ENCODE measurements at places on chromosomes 6 and 20.

- DNase-seq: no peak
Measured at GRCh38 chr6:13453771-13454251, 33.6 kb downstream of the GFOD1 start.

GRCh38 chr6:72824833-72825232, 203.0 kb downstream of the KCNQ5 start:
- no peak for DNase-seq

GRCh38 chr20:57350081-57350710, 859 bp upstream of the RAE1 start:
- peak; percentile 7 for DNase-seq

DNA sequence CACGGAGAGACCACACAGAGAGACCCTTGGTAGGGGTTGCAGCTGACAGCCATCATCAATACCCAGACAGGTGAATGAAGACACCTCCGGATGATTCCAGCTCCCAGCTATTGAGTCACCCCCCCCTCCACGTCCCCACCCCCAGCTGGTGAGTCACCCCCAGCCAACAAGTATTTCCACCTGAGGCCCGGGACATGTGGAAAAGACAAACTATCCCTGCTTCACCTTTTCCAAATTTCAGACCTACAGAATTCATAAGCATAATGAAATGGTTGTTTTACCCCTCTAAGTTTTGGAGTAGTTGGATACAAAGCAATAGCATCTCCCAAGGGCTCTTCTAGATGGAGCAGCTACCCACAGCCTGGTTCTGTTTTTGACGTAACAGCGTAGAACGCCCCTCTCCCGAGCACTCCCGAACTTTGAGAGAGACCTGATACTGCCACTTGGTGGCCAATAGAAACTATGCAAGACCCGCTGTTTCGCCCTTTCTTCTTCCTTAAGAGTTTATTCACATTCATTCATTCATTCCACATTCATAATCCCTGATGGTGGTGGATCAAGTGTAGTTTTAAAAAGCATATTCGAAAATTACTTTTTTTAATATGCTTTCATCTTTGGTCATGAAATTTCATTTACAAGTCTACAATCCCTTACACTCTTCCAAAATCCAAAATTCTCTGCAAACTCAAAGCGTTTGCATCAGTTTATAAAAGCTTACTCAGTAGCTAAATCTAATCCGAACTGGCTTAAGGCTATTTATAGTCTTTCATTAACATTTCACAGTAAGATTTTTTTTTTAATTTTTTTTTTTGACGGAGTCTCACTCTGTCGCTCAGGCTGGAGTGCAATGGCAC, 15.1 kb upstream of the PPP1R16B start:
- peak; percentile 81 for DNase-seq

DNA sequence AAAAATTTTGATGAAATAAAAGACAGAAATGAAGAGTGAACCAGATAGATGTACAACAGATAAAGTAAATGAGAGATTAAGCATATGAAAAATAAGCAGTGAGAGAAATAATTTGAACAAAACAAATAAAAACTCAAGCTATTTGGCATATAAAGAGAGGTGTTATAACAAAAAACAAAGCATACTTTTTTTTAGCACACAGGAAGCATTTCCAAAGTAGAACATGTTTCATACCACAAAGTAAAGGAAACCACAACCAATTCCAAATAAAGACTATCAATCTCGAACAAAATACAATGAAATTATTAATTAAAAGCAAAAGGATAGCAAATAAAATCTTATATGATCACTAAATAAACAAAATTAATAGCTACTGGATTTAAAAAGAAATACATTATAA, 6.8 kb downstream of the THEMIS start:
- no peak for DNase-seq

DNA sequence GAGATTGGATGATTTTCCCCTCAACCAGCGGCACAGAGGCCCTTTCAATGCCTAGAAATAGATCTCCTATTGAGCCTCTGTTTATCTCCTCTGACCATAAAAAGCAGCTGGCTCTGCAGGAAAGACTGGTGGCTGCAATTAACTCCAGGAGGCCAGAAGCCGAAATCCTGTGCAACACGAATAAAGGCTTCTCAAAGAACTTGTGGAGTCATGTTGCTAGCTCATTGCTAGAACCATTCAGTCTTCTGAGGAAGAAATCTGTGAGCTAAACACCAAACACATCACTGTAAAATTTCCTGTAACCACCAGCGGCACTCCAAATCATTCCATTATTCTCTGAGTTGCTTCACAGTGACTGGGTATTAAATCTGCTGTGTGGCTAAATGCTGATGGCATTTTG, 49.1 kb upstream of the TPD52L1 start:
- peak; percentile 71 for DNase-seq

Data from adipocyte (in vitro differentiated cells).